ENCODE measurements at places on chromosomes 4 and X.
A peak's percentile ranks its signal among the peaks of the same experiment; 100 is the strongest.

GRCh38 chrX:132716006-132716405 lies 227.2 kb upstream of the MBNL3 start:
- no peak for DNase-seq

DNA sequence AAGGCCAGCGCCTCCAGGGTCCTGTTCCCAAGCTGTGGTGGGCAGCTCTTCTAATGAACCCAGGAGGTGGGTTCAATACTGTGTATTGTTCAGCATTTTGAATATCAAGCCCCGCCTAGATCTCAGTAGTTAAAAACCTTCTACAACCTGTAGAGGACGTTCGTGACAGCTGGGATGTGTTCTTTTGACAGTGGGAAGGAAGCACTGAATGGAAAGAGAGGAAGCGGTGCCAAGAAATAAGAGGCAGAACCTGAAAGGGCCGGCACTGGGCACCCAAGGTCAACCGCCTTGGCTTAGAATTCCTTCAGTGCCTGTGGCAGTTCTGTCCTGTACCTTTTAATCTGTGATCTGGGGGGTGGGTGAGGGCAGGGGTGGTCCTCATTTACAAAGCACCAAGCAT lies 73.1 kb downstream of the CC2D2A start:
- no peak for DNase-seq

DNA sequence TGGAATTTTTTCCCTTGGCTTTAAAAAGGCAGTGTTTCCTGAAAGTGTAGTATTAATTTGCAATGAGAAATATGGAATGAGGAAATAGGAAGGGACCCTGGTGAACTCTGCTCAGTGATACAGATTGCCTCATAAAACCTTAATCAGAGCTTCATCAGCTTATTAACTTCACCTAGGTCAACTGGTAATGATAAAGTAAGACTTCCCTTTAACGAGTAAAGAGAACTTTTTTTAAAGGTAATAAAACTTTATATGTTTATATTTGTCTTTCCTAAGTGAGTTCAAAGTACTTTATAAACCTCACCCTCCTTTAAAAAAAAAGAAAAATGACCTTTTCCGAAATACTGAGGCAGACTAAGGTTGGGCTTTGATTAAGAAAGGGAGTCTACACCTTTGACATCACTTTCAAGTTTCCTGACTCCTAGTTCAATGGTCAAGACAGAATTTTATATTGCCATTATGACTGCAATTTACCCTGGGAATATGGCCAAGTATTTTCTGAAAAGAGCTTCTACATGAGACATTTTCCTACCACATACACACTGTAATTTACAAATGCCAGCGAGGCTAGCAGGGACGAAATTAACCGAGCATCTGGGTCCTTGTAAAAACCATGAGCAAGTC lies 706.3 kb upstream of the TENM3 start:
- no peak for DNase-seq

DNA sequence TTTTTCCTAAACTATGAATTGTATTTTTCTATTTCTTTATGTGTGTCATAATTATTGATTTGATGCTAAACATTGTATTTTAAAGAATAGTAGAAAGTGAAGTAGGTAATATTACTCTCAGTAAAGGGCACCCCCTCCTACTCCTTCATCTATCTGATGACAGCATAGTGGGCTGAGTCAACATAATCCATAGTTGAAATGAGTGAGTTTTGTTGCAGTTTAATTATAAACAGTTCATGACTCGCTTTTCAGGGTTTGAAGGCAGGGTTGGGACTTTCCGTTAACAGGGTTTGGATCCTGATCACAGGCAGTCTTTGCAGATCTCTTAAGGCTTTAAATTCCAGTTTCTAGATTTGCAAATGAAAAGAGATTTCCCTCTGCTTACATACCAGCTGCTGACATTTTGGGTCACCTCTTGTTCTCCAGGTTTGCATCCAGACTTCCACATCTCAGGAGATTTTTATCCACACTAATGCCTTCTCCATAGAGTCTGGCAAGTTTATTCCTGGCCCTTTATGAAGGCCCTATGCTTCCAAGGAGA lies 54.0 kb upstream of the TACR3 start:
- DNase-seq = no peak

GRCh38 chr4:70749313-70749712 lies 27.5 kb downstream of the RUFY3 start:
- no peak for DNase-seq

- no peak for DNase-seq
Measured at GRCh38 chr4:55949482-55949802, 697 bp downstream of the CEP135 start.

DNA sequence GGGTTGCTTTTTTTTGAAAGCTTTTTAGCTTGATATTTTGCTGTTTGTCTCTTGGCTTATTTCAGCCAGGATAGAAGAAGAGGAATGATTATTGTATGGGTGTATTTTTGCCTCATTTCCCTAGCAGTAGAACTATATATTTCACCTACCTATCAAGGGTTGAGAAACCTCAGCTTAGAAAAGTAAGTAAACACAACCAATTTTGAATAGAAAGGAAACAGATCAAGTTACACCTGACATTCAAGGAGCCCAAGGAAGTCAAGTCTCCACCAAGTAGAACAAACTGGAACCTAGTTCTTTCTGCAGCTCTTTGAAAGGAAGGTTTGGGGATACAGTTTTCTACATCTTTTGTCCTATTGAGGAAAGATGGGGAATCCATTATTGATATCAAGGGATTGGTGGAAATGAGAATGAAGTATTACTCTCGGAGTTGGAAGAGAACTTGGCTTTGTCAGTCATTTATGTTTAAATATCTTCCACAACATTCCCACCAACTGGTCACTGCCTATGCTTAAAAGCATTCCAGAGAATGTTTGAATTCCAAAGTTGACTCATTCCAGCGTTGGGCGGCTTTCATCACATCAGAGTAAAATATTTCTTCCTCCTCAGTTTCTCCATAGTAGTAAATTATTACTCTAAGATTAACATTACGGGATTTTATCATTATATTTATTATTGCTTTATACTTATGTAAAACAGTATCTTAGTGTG lies 207.8 kb upstream of the CNKSR2 start:
- no peak for DNase-seq

DNA sequence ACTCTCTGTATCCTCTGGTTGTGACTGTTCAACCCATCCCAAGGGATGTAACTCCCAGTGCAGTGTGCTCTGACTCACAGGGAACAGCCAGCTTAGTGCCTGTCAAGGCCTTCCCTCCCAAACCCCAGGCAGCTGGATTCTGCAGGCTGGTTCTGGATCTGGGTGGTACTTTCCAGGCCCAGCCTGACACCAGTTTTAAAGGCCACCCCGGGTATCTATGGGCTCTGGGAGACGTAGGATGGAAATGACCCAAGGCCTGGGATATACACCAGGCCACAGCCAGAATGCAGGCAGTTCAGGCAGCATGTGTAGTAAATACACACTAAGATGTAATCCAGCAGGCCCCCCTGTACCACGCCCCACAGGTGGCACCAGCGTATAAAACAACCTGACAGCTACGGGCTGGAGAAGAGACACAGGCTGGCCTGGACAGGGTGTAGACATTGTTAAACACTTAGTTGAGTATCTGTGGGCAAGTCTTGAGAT lies 64.2 kb downstream of the SPINK2 start:
- DNase-seq = no peak

GRCh38 chr4:4914059-4914820 lies 54.8 kb downstream of the MSX1 start:
- DNase-seq = no peak

- no peak for DNase-seq
Measured at GRCh38 chr4:122666527-122667245, 45.8 kb upstream of the IL21 start.

DNA sequence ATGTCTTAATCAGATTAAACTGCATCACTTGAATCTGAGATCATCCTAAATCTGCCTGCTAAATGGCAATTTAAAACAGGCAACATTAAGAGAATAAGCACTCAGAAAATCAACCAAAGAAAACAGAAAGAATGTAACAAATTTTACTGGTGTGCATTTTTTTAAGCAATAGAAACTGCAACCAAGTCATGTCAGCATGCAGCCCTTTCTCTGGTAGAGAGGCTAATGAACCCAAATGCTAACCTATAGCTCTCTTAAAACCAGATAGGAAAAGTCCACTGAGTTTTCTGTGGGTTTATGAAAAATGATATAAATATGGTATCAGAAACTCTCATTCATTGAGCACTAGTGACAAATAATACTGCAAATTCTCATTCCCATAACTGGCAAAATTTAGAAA lies 35.6 kb downstream of the COL25A1 start:
- DNase-seq = no peak

DNA sequence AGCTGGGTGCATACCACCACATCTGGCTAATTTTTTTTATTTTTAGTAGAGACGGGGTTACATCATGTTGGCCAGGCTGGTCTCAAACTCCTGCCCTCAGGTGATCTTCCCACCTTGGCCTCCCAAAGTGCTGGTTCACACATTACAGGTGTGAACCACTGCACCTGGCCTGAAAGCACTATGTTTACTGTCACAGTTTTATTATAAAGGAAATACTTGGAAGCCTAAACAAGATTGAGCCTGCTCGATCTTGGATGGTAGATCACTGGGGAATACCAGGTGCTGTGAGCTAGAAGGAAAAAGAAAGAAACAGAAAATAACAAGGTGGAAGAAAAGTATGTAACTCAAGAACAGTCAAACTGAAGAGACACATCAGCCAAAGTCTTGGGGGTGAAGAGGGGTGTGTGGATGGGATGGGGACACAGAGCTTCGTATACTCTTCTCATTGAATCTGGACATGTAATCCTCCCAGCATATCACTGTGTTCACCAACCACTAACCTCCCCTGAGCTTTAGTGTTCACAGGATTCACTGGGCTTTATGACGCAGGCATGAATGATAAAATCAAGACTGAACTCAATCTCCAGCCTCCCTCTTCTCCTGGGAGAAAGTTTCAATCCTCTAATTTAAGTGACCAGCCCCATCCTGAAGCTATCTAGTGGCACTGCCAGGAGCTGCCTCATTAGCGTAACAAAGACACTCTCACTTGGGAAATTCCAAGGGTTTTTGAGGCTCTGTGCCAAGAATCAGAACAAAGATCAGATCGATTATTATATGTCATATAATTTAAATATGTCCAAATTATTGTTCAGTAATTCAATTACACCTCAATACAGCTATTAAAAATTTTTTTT lies 40.9 kb downstream of the PDS5A start:
- no peak for DNase-seq

GRCh38 chr4:106418444-106418843 lies 49.9 kb upstream of the GIMD1 start:
- DNase-seq = no peak

DNA sequence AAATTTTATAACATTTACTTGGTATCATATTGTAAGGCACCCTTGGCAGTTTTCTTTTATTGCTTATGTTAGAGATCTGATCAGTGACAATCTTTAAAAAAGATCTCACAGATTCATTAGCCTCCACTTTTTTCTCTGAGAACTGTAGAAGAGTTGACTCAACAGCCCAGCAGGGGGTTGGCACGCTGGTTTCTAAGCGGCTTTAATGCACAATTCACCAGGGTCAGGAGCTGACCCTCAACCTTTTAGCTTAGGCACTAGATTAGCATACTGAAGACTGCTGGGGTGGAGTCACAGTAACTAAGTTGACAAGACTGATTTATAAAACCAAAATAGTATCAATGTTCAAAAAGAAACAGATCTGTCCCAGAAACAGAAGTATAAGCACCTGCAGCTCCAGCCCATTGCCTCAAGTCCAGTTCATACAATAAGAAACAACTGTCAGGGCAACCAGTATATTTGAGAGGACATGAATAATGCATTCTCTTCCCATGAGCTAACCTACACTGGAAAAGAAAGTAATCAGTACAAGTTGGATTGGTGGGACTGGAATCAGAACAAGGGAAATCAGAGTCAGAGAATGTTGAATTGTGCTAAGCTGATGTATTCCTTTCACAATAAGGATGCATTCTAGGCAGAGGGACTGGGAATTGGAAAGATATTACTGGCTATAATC lies 77.6 kb downstream of the PDE5A start:
- DNase-seq = no peak

DNA sequence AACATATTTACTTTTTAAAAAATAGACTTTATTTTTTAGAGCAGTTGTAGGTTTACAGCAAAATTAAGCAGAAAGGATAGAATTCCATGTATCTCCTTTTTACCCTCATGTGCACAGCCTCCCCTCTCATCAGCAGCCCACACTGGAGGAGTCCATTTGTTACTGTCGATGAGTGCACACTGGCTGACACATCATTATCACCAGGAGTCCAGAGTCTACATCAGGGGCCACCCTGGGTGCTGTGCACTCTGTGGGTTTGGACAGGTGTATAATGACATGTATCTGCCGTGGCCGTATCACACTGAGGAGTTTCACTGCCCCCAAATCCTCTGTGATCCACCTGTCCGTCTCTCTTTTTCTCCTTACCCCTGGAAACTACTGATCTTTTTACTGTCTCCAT lies 26.3 kb downstream of the TBC1D14 start:
- no peak for DNase-seq

- no peak for DNase-seq
Measured at GRCh38 chr4:87502580-87503238, 26.5 kb downstream of the SPARCL1 start.

- no peak for DNase-seq
Measured at GRCh38 chr4:12118651-12119213, 690.0 kb upstream of the HS3ST1 start.

- no peak for DNase-seq
Measured at GRCh38 chr4:68361146-68361589, 11.3 kb upstream of the YTHDC1 start.

DNA sequence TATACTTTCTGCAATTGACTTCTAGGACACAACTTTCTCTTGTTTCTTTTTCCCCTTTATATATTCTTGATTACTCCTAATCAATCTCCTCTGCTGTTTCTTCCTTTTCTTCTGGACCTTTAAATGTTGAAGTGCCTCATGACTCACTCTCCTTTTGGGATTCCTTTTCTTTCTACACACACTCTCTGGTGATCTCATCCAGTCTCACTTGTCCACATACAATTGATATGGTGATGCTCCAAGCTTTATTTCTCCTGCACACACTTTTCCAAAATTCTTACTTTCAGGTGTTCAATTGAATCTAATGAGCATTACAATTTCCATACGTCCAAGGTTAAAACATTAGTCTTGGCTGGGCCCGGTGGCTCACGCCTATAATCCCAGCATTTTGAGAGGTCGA lies 794.8 kb upstream of the EPHA5 start:
- DNase-seq = no peak

GRCh38 chr4:107619066-107619465 lies 101.0 kb downstream of the PAPSS1 start:
- DNase-seq = no peak

GRCh38 chr4:18366892-18367291 lies 345.3 kb upstream of the LCORL start:
- DNase-seq = no peak

GRCh38 chr4:6277935-6278800 lies 8.5 kb downstream of the WFS1 start:
- DNase-seq = no peak

GRCh38 chr4:183797445-183798300 lies 107.4 kb upstream of the STOX2 start:
- DNase-seq = peak; percentile 15

- no peak for DNase-seq
Measured at GRCh38 chrX:24515447-24515846, 50.4 kb downstream of the PDK3 start.

All from activated T-cell treated with anti-CD3 and anti-CD28 coated beads for 48 hours (primary cell).